Mucosa of descending colon (tissue), 3 donors: ENCODE measurements at places on chromosomes 7 and 10.
A peak's percentile ranks its signal among the peaks of the same experiment; 100 is the strongest.

- no peak for DNase-seq
Measured at GRCh38 chr7:154620141-154620755, 382.7 kb downstream of the PAXIP1 start.

- no peak for DNase-seq
Measured at GRCh38 chr10:24333736-24334135, 124.8 kb downstream of the KIAA1217 start.

- DNase-seq = no peak
Measured at GRCh38 chr10:86366033-86366901, at the start of gene GRID1. TSS of gene GRID1 (minus strand) at chr10:86366795.

DNA sequence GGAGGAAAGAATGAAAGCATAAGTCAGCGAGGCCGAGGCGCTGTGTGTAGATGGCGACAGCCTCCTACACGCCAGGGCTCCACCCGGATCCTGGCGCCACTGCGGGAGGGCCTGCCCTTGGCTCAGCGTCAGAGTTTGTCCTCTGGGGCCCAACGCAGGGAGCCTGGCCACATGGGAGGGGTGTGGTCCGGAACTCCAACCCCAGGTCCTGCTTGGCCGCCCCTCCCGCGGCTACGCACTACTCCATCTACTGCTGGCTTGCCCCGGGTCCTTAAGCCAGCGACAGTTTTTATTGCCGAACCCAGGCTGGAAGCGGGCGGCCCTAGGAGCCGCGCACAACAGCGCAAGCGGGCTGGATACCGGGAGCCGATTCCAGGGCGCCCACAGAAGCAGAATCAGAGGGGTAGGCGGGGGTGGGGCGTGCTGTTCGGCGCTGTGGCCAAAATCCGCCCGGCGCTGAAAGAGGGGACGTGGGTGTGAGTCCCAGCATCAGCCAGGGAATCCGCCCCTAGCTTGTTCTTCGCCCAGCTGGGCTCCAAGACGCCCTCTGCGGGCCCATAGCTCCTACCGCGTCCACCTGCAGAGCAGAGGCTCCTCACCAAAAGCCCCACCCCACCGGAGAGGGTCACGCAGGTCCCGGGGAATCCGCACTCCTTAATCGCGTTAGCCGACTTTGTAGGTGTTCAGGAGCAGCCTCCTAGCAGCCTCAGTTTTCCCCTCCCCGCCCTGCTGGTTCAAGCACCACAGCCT, 4.5 kb downstream of the KAZALD1 start:
- peak; percentile 94 for DNase-seq

- no peak for DNase-seq
Measured at GRCh38 chr10:77024461-77024860, 613.1 kb downstream of the KCNMA1 start.

DNA sequence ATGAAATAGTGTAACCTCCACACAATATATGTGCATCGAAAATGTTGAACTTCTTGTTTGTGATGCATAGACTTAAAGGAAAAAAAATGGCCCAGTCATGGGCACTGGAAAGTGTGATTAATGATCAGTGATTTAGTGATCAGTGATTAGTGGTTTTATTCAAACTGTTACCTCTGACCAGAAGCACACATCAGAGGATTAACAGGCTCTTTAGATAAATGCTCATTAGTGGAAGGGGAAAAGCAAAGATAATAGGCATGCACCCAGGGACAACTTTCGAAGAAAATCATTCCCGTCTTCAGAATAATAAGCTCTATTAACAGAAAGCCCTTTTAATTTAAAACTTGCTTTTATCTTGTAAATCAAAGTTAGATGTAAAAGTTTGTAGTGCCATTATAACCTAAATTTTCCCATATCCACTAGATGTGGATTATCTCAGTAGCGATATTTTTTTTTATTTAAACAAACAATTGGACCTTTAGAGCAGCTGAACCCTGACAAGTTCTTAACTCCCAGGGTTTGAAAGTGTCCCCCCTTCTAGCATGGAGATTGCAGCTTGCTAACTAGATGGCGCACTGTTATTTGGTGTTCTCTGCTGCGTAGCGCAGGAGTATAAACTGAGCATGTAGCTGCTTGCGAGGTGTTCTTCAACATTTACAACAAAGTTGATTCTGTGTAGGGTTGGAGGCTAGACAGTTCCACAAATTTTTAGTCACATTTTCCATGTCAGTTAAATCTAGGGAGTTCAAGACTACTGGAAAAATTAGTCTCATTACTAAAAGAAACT, at the start of gene CREB5:
Gene CREB5 (plus strand): TSS at position 643 of the 787 bp plus-strand sequence. CDS start 397 bp downstream, outside the sequence.
- DNase-seq = no peak

DNA sequence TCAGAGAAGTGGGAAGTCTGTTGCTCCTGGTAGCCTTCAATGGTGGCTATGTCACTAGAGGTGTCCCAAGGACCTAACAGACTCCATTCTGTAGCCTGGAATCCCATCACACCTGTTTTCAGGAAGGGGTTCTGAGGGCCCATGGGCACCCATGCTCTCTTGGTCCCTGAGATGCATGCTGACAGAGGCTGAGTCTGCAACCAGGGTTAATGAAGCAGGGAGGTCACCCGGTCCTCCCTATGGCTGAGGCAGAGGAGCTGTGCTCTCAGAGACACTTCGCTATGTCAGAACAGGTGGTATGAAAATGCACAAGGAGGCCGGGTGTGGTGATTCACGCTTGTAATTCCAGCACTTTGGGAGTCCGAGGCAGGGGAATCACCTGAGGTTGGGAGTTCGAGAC, 452.1 kb downstream of the TCERG1L start:
- no peak for DNase-seq
